ENCODE measurements at places on chromosomes 11 and 22.

- no peak for DNase-seq
Observed at GRCh38 chr11:120546312-120547205, 35.0 kb downstream of the GRIK4 start.

GRCh38 chr11:69431136-69431535, 50.3 kb upstream of the LINC01488 start:
- no peak for DNase-seq

DNA sequence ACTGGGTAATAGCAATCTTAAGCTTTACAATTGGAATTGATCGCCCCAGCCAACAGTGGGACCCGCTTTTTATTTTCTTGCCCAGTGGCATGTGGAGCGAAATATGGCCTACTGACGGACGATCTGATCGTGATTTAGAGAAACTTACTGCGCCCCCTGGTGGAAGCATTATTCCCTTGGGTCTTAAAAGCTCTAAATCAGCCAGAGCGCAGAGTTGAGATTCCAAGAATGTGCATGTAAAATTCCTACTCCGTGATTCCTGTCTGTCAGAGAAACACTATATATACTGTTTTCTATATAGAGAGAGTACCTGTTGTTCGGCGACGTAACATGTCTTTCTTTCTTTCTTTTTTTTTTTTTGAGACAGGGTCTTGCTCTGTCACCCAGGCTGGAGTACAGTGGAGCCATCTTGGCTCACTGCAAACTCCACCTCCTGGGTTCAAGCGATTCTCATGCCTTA, 3.7 kb upstream of the DPF2 start:
- DNase-seq: peak; percentile 65

GRCh38 chr11:128036006-128036405, 551.4 kb downstream of the ETS1 start:
- DNase-seq: no peak

GRCh38 chr11:110472858-110473257, 43.1 kb downstream of the FDX1 start:
- DNase-seq: no peak

DNA sequence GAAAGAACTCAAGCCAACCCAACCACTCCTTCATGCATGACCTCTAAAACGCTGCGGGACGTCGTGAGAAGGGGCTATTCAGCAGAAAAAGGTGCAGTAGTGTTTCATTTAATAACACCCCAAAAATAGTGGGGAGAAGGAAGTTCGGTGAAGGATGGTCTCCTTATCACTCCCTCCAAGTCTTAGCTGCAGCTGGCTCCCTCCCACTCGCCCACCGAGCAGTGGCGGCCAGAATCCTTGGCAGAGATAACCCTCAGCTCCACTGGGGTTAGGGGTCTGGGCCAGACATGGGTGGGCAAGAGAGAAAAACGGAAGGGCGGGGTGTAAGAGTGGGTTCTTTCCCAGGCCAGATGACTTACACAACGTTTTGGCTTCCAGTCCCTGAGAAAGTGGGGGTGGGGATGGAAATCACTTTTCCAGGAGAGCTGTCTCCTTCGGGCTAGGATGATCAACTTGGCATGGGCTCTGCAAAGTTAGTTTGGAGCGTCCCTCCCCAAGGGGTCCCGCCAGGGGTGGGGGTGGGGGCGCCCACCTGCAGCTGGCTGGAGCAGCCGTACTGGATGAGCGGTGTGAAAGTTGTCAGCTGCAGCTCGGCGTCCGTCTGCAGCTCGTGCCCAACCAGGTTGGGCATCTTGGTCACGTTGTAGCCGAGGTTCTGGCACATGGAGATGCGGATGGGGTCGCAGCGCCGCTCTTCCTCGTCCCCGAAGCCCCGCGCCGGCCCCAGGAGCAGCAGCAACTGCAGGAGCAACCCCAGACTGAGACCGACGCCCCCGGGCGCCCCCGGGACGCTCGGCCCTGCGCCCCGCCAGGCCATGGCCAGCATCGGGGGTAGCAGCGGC, 705 bp downstream of the FZD4 start:
- no peak for DNase-seq

DNA sequence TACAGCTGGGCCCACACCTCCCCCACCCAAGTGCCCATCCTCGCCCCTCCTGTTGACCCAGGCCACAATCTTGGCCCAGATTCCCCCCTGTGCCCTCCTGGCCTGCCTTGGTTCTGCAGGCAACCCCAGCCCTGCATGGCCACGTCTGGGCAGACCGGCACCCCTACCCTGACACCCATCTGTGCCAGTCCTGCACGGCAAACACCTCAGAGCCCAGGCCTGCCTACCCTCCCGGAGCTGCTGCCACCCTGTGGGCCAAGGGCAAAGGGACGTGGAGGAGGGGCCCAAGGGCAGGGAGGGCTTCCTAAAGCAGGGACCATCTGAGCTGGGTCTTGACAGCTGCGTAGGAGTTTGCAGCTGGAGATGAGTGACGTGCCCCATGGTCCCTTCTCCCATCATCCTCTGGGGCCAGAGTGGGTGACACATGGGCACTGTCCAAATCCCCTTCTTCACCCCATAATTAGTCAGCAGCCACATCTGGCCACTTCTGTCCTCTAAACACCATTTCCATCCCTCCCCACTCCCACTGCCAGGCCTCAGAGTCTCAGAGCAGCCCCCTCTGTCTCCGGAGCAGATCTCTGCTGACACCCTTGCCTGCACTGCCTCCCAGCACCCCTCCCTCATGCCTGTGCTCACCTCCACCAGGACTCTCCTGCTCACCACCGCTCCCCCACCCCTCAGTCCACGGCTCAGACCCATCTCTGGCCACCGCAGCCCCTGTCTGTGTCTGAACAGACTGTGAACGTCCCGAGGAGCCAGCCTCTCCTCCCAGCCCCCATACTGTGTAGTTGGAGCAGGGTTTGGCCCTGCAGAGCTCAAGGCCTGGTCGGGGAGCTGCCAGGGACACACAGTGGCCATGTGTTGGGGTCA, 35.6 kb upstream of the PPARA start:
- DNase-seq: no peak

GRCh38 chr11:130100381-130101095, 30.8 kb downstream of the APLP2 start:
- DNase-seq: no peak

DNA sequence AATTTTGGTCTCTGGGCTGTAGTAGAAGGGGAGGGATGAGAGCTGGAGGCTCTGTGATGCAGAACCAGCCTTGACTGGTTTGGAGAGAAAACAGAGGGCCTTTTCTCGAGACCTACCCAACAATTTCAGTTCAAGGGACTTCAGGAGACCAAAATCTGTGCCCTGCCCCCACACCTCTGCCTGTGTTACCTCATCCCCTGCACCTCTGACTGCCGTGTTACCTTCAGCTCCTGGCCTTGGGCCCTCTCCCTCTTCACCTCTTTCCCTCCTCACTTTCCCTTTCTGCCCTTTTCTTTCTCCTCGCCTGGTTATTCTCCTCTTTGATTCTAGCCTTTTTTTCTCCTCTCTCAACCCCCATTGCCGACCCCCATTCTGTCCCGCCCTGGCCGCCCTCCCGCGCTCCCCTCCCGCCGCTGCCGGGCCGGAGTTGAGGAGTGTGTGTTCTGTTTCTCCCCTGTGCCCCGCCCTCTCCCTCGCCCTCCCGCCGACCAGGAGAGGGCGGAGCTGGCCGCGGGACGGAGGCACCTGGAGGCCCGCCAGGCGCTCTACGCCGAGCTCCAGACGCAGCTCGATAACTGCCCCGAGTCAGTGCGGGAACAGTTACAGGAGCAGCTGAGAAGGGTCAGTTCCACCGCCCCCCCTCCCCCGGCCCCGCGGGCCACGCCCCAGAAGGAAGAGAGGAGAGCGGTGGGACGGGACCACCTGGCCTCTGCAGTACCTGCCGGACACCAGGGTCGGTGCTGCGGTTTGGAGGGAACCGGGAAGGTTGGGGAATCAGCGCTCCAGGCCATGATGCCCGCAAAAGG, 27.2 kb downstream of the PHLDB1 start:
- no peak for DNase-seq

DNA sequence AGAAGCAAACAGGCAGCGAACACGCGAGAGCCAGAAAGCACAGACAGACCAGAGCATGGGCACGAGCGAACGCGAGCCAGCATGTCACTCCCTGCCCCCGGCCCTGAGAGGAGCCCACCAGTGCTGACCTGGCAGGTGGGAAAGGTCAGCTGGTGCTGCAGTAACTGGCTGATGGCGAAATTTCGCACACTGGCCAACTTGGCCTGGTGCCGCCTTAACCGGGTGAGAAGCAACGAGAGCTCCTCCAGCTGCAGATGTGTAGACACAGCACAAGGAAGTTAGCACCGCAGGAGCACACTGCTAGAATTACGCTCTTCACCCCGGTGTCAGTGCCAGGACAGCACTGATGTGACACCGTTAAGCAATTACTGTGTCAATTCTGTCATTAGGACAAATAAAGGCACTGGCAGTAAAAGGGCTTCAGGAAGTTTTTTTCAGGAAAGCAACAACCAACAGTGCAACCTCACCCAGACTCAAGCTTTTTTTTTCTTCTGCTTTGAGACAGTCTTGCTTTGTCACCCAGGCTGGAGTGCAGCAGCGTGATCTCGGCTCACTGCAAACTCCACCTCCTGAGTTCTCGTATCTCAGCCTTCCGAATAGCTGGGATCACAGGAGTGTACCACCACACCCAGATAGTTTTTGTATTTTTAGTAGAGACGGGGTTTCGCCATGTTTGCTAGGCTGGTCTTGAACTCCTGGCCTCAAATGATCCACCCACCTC, 76.8 kb downstream of the C11orf58 start:
- peak; percentile 29 for DNase-seq

DNA sequence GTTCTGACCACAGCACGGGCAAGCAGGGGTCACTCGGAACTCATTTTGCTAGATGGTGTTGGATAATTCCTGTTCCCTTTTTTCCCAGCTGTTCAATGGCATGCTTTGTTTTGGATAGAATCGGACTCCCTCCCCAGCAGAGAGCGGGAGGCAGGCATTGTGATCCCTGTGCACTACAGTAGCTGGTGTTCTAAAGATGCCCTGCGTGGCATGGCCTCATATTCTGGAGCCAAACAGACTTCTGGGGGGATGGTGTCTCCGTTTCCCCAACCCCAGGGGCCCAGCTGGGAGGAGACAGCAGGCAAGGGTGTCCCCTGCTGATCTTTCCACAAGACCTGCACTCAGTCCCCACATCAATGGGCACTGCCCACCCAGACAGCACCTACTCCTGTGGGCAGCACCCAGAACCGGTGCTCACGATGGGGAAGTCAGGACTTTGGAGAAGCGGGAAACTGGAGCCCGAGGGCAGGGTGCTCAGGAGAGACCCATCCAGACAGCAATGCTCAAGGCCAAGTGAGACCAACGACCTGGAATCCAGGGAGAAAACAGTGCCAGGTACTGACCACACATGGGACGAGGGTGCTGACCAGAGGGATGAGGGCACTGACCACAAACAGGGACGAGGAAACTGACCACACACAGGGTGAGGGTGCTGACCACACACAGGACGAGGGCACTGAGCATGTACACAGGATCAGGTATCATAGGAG, 934.9 kb downstream of the BRD1 start:
- no peak for DNase-seq

DNA sequence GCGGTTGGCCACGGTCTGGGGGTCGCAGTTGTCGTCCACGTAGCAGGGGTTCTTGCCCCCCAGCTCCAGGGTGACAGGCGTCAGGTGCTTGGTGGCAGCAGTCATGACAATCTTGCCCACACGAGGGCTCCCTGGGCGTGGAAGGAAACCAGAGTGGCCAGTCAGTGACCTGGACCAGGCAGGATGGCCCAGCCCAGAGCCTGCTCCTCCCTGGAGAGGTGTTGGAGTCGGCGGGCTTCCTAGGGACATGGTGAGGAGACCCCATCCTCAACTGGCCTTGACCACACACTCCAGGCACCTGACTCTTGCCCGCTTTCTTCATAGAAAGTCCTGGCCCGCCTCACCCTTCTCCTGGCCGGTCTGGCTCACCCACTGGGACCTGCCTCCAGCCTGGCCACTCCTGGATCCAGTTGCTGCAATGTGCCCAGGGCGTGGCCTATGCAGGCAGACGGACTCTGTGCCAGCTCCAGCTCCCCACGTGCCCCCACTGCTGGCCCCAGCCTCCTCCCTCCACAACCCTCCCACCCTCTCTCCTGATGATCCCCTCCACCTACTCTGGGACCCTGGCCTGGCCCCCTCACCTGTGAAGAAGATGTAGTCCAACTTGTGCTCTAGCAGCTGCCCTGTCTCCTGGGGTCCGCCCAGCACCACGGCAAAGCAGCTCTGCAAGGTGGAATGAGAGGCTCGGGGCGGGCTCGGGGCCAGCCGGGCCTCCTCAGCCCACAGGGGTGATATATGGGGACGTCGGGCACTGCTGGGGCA, 8.7 kb downstream of the ALDH3B2 start:
- DNase-seq: no peak

GRCh38 chr11:70509476-70509875, 111.1 kb downstream of the CTTN start:
- no peak for DNase-seq

- DNase-seq: no peak
Observed at GRCh38 chr22:29511126-29511862, 31.3 kb downstream of the NEFH start.

GRCh38 chr11:126086248-126086647, 23.6 kb upstream of the CDON start:
- no peak for DNase-seq

- DNase-seq: no peak
Observed at GRCh38 chr11:7967826-7968225, 2.6 kb upstream of the NLRP10 start.

DNA sequence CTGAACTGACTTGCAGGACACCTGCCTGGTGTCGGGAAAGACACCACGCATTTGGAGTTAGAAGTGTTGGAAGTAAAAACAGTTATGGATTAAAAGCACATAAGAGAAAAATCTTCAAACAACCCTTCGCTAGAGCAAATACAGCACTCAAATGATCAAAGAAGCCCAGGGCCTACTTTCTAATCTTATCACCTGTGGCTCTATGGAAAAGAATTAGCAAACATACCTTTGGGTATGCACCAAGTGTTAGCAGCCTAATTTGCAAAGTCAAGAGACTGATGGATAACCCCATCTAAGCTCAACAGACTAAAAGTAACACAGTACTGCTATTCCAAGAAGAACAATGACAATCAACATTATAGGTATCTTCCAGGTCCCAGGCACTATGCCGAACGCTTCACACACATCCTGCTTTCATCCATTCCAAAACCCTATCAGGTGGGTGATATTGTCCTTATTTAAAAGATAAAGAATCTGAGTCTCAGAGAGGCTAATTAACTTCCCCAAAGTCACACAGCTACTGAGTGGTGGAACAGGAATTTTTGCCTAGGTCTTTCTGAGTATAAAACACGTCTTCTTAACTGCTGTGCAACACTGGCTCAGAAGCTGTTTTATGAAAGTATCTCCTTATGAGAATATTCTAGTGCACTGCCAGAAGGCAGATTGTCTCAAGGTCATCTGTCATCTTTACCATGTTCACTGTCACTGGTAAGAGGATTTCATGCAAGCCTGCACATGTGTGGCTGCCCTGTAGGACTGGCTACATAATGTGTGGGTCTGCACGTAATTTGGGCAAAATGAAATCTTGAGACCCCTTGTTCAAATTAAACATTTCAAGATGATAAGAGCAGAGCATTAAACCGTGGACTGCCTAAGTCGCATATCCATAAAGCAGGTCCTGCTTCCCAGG, 16.4 kb downstream of the SLC1A2 start:
- DNase-seq: no peak
